ENCODE measurements at places on chromosomes 1 and 21.

DNA sequence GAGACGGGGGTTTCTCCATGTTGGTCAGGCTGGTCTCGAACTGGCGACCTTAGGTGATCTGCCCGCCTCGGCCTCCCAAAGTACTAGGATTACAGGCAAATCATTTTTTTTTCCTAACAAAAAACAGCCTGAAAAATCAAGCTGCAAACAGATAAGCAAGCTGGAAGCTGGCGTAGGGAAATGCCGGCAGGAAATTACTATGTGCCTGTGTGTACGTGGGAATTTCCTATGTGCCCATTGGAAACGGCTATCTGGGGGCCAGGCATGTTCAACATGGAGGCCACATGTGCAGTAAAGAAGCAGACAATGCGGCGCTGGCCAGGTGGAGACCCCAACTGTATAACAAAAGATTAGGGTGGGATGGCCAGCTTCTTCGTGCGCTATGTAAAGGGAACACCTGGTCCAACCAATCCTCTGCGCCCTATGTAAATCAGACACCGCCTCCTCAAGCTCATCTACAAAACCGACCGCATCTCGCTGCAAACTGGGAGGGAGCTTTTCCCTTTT is 9.1 kb upstream of the AADACL4 start:
- DNase-seq = no peak

GRCh38 chr21:41459884-41460534 is 34.0 kb downstream of the MX1 start:
- no peak for DNase-seq

- no peak for DNase-seq
Observed at GRCh38 chr1:64550946-64551605, 81.1 kb downstream of the CACHD1 start.

DNA sequence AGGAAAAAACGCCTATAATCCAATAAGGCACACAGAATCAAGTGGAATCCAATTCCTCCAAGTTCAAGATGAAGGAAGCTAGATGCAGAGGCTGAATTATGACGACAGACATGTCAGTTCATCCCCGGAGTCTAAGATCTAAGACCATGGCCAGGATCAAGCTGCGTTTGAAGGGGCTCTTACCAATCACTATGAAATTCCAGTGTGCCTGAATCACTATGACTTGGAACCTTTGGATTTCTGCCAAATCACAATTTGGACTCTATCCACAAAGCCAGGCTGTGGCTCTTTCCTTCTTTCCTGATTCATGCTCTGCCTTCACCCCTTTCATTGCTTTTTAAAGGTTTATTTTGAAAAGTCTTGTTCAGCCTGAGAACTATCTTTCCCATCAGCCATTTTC is 17.1 kb downstream of the OLIG2 start:
- DNase-seq = no peak

- no peak for DNase-seq
Observed at GRCh38 chr1:183244466-183244865, 58.4 kb downstream of the LAMC2 start.

DNA sequence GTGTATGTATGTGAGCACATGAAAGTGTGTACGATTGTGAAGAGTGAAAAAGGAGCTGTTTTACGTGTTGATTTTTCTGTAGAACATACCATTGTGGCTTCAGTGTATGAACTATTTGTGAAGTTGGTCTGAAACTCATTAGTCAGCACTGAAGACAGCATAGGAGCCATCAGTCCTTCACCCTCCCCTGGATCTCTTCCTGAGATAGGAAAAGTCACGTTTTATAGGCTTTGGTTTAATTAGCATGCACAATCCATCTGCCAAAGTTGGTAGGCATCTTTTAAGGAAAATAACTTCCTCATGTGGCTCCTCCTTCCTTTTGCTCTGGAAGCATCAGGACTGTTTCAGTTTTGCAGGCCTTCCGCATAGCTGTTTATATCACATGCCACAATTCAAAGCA is 1.4 kb upstream of the RABIF start:
- DNase-seq = no peak

GRCh38 chr1:153339802-153340201 is 8.8 kb downstream of the PGLYRP4 start:
- no peak for DNase-seq

DNA sequence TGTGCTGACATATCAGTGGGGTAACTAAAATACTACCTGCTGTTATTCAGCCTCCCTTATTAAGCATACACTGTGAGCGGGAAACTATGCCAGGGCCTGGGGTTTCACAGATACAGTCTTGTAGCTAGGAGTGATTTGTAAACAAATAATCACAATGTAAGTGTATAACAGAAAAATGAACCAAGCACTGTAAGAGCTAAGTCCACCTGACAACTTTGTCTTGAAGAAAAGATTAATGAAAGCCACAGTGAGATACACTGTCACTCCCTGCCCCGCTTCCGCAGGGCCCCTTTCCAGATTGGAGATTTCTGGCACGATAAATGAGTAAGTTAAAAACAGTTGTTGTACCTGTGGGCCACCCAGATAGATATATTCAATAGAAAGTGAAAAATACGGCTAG is 4.8 kb downstream of the RCAN3 start:
- DNase-seq = no peak

- DNase-seq = peak; percentile 15
Observed at GRCh38 chr1:248243204-248243603, 12.0 kb downstream of the OR2M4 start.

- no peak for DNase-seq
Observed at GRCh38 chr1:220339581-220339980, 67.3 kb upstream of the RAB3GAP2 start.

- DNase-seq = peak; percentile 75
Observed at GRCh38 chr1:232553050-232553754, 76.7 kb downstream of the SIPA1L2 start.

DNA sequence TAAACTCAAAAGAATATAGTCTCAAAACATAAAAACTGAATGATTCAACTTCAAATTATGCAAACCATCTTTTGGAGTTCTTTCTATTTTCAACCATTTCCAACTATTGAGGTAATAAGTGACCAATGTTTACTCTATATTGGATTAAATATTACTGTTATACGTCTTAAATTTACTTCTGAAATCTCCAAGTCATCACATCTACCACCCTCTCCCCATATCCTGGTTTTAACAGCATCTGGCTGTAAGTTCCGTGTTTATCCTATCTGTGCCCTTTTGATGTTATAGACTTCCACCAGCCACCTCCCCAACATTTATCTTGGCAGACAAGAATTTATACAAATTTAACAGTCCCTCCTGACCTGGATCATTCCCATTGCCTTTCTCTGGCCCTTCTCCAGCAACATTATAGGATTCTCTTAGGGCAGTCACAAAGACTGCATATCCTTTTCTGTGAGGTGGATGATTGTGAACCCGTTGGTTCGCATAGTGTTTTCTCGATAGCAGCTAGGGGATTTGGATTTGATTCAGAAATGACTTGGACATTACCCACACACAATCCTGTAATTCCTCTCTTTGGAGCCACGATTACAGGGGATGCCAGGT is 313.4 kb upstream of the FMN2 start:
- DNase-seq = peak; percentile 86

DNA sequence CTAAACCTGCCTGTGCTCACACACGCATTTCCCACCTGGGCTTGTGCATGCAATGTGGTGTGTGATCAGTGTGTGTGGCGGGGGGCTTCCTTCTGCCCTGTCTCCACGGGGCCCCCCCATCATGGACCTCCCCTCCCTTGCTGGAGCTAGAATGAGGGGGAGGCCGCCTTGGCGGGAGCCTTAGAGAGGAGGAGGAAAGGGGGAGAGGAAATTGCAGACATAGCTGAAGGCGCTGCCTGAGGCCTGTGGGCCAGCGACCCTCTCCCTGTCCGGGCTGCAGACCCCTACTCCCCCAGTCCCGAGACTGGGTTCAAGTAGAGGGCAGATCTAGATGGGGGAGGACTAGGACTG is 883 bp upstream of the EVA1B start:
- DNase-seq = no peak

DNA sequence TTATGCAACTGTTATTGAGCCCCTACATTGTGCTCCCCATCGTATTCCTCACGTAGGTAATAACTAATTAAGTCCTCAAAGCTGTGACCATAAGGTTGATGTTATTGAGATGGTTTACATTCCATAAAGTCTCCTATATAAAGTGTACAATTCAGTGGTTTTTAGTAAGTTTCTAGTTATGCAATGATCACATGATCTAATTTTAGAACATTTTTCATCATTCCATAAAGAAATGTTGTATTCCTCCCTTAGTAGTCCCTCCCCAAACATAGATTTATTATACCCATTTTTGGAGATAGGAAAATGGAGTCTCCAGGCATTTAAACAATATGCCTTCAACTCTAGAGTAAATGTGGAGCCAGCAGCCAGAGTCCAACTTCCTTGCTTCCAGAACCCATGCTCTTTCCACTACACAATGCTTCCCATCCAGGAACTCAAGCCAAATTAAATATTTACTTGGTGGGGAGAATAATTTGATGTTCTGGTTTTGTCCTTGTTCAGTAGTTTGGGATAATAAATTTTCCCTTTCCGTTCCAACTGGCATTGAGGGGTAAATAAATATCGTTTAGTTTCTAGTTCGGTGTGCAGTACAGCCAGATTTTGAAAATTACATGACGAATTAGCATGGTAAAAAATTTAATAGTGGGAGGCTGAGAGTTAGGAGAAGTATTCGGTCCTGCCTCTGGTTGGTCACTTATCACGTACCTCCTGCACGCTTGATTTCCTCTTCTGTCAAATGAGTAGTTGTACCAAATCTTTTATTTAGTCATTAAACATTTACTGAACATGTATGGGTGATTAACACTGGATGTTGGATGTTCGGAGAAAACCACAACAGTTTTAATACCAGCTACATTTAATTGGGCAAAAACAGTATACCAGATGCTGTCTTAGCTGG is 66.3 kb downstream of the CACHD1 start:
- peak; percentile 88 for DNase-seq

GRCh38 chr1:55039342-55040082 is at the start of gene PCSK9:
Gene PCSK9 (plus strand): TSS chr1:55039548. CDS start chr1:55039838, 290 bp downstream.
- no peak for DNase-seq

GRCh38 chr21:39082656-39083376 is 100.4 kb downstream of the PSMG1 start:
- peak; percentile 40 for DNase-seq

GRCh38 chr1:203098914-203099520 is 13.2 kb upstream of the MYOG start:
- DNase-seq = no peak

DNA sequence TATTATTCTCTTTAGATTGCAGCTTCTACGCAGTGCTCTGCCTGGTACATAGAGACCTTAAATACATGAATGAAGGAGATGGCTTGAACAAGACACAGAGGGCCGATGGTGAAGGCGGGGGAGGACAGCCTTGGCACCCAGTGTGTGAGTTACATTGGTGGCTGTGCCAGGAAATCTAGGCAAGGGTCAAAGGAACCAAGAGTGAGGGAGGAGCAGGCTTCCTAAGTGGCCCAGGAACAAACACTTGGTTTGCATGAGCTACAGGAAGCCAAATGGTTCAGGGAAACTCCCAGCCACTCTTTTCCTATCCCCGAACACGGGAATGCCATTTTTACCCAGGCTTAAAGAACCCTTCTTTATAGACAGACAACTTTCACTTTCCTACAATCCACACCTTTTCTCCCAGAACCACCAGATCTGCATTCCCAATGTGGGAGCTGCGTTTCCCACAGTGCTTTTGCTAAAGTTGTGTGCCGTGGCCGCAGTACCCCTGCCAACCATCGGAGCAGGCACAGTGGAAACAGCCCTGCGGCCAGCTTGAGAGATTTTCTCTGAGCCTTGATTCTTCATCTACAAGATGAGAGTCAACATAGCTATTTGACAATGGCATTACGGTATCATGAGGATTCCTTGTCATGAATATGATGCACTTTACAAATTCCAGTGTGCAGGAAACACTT is 3.5 kb upstream of the CLEC20A start:
- DNase-seq = no peak

DNA sequence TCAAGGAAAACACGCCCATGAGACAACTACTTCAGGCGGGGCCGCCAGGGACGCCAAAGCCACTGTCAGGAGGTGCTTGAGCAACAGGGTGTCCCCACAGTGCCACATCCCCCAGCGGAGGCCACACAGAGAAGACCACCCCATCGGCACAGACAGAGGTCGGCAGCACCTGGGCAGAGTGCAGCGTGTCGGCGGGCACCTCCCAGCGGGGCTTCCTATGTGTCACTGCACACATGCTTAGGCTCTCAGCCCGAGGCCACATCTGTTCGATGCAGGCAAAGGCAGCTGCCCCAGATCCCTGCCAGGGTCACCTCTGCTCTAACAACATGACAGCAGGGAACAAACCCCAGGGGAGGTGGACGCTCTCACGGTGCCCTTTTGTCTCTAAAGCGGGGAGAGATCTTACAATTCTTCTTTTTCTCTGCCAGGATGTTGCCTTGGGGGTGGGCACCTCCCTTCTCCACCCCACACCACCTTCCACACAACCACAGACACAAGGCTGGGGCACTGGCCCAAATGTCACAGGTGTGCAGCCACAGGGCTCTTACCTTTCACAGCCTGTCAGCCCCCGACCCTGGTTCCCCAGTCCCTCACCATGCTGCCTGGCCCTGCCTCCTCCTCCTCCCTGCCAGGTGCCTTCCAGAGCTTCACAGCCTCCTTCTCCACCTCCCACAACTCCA is 4.2 kb downstream of the KRTAP10-8 start:
- no peak for DNase-seq

- DNase-seq = peak; percentile 80
Observed at GRCh38 chr1:112698366-112699310, 8.3 kb downstream of the RHOC start.

DNA sequence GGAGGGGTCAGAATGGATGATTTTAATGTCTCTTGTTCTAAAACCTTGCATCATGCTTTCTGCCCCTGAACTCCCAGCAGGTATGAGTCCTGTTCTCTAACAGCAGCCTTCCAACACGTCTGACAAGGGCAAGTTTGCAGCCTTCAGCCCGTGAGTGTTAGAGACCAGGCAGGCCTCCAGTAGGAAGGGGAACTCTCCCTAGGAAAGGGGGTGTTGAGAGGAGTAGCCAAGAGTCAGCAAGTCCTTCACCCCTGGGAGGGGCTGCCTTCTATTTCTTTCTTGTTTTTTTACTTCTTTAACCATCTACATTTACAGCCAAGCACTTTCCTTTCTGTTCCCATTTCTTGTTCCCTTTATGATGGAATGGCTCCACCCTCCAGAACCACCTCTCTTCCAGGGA is 14.2 kb downstream of the BATF3 start:
- no peak for DNase-seq

DNA sequence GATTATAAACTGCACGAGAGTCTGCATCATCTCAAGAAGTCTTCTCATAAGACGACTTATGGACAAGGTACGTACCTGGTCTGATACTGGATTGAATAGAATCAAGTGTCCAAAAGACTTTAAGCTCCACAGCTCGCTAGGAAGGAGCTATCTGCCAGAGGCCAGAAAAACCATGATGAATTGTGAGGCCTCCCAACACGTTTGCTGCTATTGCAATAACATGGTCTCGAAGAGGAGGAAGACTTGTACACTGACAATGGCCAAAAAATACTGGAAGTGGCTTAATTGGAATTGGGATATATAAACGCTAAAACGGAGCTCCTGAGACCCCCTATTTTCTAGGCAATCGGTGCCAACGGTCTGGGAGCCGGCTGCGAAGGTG is 534 bp downstream of the DNAJC28 start:
- DNase-seq = no peak

GRCh38 chr1:61285371-61285885 is 203.1 kb downstream of the NFIA start:
- DNase-seq = no peak
